ENCODE measurements at places on chromosomes 12 and 14.

DNA sequence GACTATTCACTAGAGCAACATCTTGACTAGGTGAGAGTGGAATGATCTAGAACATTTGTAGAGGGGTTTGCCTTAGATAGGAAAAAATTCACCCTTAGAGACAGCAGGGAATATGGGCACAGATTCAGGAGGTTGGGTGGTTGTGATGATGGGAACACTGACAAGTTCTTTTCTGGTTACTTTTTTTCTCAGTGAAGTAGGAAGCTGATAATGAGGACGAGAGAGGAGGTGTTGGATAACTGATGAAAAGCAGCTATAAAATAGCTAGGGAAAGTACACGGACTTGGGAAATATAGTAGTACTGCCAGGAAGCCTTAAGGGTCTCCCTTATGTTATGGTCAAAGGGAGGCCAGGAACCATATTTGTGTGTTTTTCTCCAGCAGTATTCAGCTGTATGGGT, 250.5 kb downstream of the SSPN start:
- no peak for DNase-seq

GRCh38 chr12:96416033-96416799, 16.0 kb upstream of the CDK17 start:
- no peak for DNase-seq

DNA sequence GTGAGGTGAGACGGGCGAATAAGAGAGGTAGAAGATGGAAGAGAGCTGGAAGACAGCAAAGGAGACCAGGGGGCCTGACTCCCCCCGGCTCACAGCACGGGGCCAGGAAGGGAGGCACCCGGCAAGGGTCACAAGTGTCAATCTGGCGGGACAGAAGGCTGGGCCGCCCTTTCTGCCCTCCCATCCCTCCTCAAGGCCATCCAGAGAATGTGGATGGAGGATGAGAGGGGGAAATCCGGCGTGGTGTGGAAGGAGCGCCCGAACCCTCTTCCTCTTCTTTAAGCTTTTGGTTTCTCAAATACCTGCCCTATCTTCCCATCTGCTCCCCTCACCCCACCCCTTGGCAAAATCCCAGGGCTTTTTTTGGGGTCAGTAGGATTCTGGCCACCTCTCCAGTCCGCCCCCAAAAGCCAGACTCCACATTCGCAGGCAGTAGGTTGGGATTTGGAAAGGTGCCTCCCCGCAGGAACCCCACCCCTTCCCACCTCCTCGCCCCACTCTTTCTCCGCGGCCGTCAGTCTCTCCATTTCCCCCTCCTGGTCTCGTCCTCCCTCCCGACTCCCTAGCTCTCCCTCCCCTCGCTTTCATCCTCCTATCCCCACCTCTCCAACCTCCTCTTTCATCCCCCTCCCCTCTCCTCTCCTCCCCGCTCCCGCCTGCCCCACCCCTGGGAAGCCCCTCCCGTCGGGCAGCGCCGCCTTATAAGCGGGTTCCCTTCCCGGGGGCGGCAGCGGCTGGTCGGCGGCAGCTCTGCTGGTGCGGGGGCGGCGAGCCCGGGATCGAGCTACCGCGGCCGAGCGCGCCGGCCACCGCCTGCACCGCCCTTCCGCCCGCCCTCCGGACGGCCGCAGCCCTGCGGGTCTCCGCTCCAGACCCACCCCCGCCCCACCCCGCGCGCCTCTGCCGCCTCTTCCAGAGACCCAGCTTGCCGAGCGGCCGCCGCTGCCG, at the start of gene PTMS:
PTMS (plus strand) TSS at position 730 of the 948 bp plus-strand sequence. CDS start 343 bp downstream, outside the sequence.
- no peak for DNase-seq

GRCh38 chr12:6570264-6570887, 2.3 kb upstream of the NOP2 start:
- DNase-seq = no peak

DNA sequence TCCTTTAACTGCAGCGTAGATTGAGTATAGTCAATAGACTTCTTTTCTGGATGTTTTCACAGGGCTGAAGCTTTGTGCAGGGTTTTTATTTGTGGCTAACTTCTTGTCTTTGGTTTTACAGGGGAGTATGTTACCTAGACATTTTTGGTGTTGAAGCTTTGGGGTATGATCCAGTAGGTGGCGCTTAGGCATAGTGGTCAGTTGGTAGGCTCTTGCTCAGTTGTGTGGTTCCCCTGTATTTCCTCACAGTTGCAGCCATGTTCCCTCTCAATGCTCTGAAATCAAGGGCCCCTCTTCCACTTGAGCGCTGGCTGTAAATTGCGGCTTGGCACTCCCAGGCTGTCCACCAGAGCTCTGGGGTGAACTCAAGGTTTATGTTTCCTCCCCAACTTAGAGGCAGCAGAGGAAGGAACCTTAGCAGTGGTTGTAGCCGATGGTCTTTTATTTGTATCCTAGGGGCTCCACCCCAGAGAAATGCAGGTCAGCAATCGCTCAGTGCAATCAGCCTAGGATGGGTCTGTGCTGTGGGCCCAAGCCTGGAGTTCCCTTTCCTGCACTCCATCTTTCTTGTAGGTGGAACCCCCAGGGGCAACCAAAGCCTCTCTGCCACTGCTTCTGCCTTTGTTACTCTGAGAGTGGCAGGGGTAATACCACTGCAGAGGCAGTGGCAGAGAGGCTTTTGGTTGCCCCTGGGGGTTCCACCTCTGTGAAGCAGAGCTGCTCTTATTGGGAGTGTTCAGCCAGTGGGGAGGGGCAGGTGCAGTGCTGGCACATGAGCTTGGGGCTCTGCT, 55.1 kb downstream of the CMAS start:
- DNase-seq = peak; percentile 6

DNA sequence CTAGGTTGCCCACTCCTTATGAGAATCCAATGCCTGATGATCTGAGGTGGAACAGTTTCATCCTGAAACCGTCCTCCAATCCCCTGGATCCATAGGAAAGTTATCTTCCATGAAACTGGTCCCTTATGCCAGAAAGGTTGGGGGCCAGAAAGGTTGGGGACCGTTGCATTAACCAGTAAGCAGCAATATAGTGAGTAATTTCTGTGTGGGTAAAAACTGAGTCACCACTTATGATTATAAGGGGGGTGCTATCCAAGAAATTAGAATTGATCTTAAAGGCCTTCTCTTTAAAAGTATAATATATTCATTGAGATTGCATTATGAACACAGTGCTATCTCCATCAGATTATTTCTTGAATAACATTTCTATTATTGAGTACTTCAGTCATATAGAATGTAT, 97.2 kb downstream of the PCNX1 start:
- no peak for DNase-seq

GRCh38 chr14:32078023-32078857, 1.1 kb downstream of the ARHGAP5 start:
- DNase-seq = no peak

- DNase-seq = no peak
Measured at GRCh38 chr14:21073921-21074320, 3.8 kb downstream of the ARHGEF40 start.

GRCh38 chr12:95411466-95411865, 62.5 kb upstream of the METAP2 start:
- no peak for DNase-seq

DNA sequence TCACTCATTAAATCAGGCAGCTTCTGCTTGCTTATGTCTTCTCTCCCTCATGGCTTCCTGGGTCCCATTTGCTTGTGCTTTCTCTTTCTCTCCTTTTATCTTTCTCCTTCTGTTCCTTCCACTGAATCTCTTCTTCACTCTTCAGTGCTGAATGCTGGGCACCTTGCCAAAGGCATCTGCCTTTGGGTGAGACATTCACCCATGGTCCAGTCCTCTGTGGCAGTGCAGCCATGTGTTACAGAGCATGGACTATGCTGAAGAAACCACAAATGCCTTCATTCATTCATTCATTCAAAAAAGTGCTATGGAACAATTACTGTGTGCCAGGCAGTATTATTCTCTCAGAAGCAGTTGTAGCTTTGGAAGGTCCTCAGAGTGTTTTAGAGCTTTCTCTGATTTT, 344.4 kb upstream of the STXBP6 start:
- no peak for DNase-seq

DNA sequence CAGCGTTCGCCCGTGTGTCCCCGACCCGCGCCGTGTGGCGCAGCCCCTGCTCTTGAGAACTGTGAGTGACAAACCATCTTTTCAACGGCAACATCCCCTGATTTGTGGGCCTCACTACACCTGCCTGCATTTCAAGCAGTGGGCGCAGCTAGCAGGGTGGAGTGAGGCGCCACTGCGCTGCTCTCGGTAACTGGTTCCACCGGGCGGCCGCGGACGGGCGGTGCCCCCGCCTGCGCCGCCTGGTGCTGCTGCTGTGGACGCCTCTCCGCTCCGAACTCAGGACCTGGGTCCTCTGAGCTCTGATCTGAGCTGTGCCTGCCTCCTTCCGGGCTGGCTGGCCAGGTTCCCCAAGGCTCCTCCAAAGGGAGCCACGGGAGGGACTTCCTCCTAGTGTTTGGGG, 5.9 kb upstream of the DEGS2 start:
- DNase-seq = no peak

- no peak for DNase-seq
Measured at GRCh38 chr14:96614481-96614881, 112.3 kb downstream of the PAPOLA start.

GRCh38 chr14:39419272-39419671, 13.0 kb downstream of the FBXO33 start:
- no peak for DNase-seq

DNA sequence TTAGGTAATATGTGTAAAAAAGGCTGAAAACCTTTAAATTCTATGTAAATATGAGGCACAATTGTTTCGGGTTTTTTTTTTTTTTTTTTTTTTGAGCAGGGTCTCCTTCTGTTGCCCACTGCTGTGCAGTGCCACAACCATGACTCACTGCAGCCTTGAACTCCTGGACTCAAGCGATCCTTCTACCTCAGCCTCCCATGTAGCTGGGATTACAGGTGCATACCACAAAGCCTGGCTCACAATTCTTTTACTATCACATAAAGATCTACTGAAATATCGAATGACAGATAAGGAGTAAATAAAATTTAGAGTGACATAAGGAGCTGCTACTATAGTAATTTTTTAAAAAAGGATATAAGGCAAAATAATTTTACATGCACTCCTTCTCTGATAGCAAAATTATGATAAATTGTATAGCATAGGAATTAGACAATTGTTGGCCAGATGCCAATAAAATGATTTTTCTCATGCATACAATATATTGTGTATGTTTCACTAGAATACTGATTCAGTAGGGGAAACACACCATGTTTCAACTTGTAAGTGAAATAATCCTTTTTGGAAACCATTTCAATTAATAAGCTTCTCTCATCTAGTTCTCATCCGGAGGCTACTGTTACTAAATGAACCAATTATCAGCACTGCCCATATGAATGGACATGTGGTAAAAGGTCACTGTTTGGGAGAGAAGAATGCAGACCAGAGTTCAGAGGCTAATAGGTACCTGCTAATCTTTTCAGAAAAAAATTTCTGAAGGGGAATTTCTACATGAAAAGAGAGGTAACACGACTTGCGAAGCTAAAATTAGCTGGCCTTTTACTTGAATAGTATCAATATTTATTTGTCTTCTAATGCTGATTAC, 108.4 kb downstream of the PPP1R12A start:
- DNase-seq = no peak

DNA sequence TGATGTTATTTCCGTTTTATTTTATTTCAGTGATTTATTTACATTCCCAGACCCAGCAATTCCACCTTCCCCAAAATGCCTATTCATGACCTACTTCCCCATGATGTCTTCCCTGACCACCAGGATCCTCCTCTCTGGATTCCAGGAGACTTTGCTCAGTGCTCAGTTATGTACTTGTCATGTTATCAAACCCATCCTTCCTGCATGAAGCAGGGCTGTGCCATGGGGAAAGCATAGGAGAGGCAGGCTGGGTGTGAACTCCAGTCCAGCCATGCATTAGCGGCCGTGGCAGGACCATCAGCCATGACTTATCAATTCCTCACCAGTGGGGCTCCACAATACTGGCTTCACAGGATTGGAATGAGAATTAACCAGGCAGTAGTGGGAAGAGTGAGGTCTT, 57.8 kb downstream of the B4GALNT3 start:
- DNase-seq = no peak

DNA sequence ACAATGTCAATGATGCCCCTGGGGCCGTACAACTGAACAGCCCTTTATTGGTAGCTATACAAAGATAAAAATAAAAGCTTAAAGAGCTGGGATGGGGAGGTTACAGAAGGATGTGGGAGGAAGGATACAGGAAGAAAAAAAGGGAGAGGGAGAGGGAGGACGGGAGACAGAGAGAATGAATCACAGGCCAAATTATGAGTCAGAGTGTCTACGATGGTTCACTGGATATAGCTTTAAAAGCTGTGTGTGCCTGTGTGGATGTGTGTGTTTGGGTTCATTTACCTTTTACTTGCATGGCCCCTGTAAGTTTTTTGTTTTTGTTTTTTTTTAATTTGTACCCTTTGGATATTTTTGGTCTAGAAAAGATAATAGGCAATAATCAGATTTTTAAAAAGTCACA, 111.9 kb downstream of the CCDC60 start:
- no peak for DNase-seq

GRCh38 chr12:71057330-71057729, 100.5 kb downstream of the TSPAN8 start:
- DNase-seq = no peak

- DNase-seq = no peak
Measured at GRCh38 chr12:110105986-110106385, 18.2 kb upstream of the IFT81 start.

Data from activated CD4-positive, CD25-positive, alpha-beta regulatory T cell (primary cell).